Fibroblast of pulmonary artery (primary cell): ENCODE measurements at places on chromosomes 1 and 21.
A peak's percentile ranks its signal among the peaks of the same experiment; 100 is the strongest.

DNA sequence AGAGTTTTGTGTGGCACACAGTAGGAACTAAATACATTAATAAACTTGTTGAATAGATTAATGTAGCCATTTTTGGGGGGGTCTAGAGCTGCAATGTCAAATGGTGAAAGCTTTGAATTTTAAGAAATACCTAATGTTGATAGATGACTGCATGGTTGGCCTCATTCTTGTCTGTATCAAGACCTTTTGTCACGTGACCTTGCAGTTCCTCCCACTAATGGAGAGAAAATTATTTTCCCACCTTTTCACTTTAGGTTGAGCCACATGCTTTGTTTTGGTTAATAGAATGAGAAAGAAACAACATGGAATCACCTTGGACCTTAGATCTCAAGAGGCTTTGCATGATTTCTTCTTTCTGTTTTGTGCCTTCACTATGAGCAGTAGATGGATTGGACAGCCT, 223.6 kb upstream of the DEPDC1 start:
- no peak for DNase-seq

GRCh38 chr1:90143591-90143990, 148.7 kb downstream of the ZNF326 start:
- DNase-seq = no peak

DNA sequence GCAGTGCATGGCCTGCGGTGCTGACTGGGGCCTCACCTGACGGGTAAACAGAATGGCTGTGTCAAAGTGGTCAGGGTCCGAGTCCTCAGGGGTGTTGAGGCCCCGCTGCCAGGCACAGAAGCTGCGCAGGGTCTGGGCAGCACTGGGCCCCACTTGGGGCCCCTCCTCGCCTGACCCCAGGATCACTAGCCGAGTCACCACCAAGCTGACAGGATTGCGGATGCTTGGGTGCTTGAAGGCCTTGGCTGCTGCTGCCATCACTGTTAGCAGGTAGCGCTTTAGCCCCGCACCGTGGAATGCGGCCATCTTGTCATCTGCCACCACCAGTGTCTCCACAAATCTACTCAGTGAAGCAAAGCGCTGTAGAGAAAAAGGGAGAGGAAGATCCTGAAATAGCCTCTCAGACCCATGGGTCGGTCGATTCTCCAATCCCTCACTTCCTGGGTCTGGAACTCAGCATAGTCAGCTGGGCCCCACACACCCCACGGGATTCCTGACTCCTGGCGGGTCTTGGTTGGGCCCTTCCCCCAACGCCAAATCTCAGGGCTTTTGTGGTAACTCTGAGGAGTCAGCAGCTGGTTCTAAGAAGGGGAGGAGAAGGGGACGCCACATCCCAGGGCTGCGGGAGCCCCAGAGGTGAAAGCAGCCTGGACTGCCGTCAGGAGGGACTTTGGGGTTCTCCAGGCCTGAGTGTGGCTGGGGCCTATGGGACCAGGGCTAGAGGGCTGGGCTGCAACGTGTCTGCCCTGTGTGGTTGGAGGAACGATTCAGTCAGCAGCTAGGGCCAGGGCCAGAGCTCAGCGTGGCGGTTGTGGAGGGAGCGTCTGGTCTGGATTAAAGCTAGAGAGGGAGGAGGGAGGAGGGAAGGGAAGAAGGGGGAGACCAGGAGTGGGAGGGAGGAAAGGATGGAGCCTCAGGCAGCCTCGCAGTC, 2.1 kb downstream of the ADAMTS4 start:
- DNase-seq = peak; percentile 83

DNA sequence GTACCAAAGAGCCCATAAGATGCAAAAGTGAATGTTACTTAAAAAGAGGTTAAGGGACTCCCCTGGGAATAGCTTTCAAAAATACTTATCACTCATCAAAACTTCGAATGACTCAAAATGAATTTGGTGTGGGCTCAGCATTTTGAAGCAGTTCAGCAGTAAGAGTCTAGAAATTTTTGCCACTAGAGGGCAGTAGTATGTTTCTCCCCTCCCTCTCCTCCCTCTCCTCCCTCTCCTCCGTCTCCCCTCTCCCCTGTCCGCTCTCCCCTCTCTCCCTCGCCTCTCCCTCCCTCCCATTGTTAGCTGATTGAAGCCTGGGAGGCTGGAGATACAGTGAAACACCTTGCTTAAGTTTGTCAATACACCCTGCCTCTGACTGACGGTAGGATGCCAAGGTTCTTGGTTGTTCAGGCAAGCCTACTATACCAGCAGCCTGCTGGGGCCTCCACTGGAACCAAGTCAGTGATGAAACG, 70.8 kb upstream of the TENT5C start:
- peak; percentile 80 for DNase-seq

- DNase-seq = peak; percentile 96
Observed at GRCh38 chr1:183205196-183205781, 19.2 kb downstream of the LAMC2 start.

DNA sequence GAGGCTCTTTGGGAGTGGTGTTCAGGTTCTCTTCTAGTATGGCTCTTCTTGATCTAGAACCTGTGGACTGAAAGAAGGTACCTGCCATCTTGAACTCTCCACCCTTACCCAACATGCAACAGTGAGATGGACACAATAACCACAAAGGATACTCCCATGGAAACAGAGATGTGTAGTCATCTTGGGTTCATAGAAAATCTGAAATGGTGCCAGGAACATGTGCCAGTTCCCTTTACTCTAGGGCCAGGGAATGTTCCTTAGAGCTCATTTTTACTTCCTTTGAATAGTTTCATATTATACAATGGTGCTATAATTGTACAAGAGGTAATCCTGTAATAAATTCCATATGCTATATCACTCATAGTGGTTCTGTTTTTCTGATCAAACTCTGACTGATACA, 13.2 kb upstream of the SCYL3 start:
- DNase-seq = peak; percentile 83

DNA sequence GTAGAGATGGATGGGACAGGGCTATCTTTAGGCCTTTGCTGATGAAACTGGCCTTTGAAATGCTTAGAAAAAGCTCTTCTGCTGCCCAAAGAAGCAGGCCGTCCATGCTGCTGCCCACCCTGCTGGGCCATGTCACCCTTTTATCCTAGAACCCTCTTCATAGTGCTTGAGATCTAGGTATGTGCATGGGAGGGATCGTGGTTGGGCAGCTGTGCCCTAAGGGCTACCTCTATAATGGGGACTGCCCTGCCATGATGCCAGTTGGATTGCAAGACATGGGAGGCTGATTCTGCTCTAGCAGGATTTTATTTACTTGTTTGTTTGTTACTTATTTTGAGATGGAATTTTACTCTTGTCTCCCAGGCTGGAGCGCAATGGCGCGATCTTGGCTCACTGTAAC, 69.0 kb downstream of the HHAT start:
- no peak for DNase-seq

DNA sequence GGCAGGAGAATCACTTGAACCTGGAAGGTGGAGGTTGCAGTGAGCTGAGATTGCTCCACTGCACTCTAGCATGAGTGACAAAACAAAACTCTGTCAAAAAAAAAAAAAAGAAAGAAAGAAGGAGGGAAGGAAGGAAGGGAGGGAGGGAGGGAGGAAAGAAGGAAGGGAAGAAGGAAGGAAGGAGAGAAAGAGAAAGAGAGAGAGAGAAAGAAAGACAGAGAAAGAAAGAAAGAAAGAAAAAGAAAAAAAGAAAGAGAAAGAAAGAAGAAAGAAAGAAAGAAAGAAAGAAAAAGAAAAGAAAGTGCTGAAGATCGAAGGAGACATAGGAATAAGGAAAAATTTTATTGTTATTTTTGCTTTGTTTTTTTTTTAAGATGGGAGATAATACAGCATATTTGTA, 166.7 kb downstream of the SLC44A5 start:
- DNase-seq = no peak

GRCh38 chr21:37525810-37526209, 159.2 kb downstream of the DYRK1A start:
- peak; percentile 8 for DNase-seq

DNA sequence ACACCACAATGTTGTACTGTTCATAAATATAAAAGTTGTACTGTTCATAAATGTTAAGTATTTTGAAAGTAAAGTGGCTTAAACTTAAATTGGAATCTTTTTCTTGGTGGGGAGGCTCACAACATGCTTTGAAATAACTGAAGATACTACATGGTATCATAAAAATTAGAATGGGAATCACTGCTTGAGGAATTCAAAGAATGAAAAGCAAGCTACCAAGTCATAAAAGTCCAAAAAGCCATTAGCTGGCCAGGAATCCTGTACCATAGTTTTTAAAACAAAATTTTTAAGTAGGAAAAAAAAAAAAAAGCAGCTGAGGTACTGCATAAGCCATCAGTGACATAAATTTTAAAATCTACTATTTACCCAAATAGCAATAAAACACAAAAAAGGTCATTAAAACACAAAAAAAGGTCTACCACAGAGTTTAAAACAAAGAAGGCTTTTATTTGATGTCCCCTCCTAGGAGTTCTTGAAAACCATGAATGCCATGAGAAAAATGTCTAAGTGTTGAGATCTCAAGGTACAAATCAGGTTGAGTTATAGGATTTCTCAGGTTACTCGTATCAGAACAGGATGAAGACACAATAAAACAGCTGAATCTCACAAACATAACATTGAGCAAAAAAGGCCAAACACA, 8.6 kb downstream of the ZZZ3 start:
- DNase-seq = no peak

DNA sequence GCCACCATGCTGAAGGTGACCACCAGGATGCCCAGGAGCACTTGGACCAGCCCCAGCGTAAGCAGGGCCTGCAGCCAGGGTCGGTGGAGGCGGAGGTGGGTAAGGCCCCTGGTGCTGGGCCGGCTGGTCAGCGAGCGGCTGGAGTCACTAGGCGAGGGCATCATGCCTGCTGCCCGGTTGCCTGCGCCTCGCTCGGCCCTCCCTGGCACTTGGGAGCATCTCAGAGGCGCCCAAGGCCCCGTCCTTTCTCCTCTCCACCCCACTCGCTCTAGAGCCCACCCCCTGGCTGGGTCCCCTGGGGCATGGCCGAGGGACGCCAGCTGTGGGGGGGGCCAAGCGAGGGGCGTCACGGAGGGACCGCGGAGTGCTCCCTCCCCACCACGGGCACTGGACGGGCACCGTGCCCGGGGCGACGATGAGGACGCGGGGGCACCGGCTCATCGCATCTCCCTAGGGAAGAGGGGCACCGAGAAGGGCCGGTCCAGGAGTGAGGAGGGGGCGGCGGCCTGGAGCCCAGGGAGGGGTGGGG, 505 bp downstream of the ENTREP3 start:
- DNase-seq = no peak

DNA sequence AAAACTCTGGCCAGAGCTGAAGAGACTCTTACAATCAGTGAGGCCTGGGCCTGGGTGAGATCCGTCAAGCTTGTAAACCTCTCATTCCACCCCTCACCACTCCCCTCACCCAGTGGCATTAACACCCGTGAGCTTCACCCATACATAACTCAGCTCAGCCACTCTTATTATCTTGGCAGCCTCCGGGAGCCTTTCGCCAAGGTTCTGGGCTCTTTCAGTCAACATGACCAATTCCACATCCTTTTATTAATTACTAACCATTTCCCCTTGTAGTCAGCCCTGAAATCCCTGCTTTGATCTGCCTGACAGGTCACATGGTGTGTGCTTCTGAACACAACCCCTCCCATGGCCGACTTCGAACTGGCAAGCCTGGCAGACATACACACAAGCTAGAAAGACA, 134.8 kb downstream of the SETD4 start:
- peak; percentile 71 for DNase-seq

DNA sequence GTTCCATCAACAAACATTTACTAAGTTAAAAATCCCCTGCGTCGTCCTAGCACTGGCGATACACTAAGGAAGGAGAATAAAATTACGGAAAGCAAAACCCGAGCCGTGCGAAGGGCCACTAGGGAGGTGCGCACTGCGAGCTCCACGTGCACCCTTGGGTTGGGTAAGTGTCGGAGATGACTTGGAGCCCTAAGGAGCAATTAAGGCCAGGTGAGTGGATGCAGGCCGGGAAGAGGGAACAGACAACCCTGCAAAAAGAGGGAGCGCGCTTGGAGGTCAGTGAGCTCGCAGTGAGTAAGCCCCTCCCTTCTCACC, 704 bp downstream of the WDR4 start:
- DNase-seq = no peak

DNA sequence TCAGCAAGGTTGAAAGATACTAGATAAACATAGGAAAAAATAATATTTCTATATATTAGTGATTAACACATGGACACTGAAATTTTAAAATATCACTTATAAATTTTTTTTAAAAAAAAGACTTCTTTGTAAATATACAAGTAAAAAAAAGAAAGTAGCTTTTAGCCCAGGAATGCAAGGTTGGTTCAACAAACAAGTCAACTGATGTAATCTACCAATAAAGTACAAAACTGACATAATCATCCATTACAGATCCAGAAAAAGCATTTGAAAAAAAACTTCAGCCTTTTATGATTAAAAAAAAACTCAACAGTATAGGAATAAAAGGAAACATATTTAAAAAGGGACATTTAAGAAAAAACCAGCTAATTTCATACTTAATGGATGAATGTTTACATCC, 48.4 kb downstream of the TRMT1L start:
- DNase-seq = peak; percentile 22

DNA sequence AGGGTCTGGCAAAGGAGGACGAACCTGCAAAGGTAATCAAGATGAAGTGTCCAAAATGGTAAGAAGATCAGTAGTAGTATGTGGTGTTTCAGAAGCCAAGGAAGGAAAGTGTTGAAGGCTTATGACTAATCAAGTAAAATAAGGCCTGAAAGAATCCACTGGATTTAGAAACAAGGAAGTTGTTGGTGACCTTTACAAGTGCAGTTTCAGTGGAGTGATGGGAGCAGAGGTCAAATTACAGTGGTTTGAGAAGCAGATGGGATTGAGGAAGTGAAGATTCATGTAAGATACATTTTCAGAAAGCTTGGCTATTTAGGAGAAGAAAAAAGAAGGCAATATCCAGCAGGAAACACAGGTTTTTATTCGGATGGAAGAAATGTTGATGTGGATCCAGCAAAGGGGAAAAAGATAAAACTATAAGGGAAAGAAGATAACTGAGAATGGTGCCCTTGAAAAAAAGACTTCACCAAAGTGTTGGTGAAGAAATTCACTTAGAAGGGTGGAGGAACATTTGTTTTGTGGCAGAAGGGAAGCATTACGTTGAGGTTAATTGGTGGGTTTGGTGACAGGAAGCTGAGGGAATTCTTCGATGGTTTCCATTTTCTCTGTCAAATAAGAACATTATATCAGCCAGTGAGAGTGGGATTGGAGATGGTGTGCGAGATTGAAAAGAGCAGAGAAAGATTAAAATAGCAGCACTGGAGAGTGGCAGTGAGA, 2.1 kb downstream of the ARMH1 start:
- DNase-seq = peak; percentile 56

GRCh38 chr1:27368869-27369582, 2.3 kb upstream of the MAP3K6 start:
- peak; percentile 46 for DNase-seq

GRCh38 chr1:202250982-202251381, 57.4 kb downstream of the LGR6 start:
- DNase-seq = no peak
